ENCODE measurements at places on chromosomes 12 and 14. TPM values are rescaled to one million over a fixed set of nuclear protein-coding genes. Genes with fewer than 3 reads are reported as not detected.

SOCS4 gene
- polyA plus RNA-seq: 28.1 TPM

MBD6 gene
- polyA plus RNA-seq: 1.6 TPM

TMEM229B gene
- 2.0 TPM for polyA plus RNA-seq

E2F7 gene
- not detected for polyA plus RNA-seq

PTPRR gene
- 977 TPM for polyA plus RNA-seq

KRT1 gene
- polyA plus RNA-seq: not detected

HVCN1 gene
- 1.2 TPM for polyA plus RNA-seq

OVCH1 gene
- polyA plus RNA-seq: 3.0 TPM

KCNMB4 gene
- polyA plus RNA-seq: 86.5 TPM

MYO1H gene
- not detected for polyA plus RNA-seq

SIX4 gene
- polyA plus RNA-seq: 0.12 TPM

LRRC10 gene
- not detected for polyA plus RNA-seq

CLEC1B gene
- not detected for polyA plus RNA-seq

TTC9 gene
- polyA plus RNA-seq: 1.1 TPM

C12orf75 gene
- 502 TPM for polyA plus RNA-seq

DCD gene
- polyA plus RNA-seq: not detected

LAG3 gene
- polyA plus RNA-seq: not detected

RGS6 gene
- 10.0 TPM for polyA plus RNA-seq

HHIPL1 gene
- polyA plus RNA-seq: 1.2 TPM

RPS6KL1 gene
- polyA plus RNA-seq: 7.9 TPM

CMKLR1 gene
- polyA plus RNA-seq: not detected

SMOC1 gene
- 0.23 TPM for polyA plus RNA-seq

DERA gene
- 1.2 TPM for polyA plus RNA-seq

PPP1R36 gene
- polyA plus RNA-seq: 0.19 TPM

KLRK1 gene
- not detected for polyA plus RNA-seq

P2RX2 gene
- not detected for polyA plus RNA-seq

TRHDE gene
- 3.8 TPM for polyA plus RNA-seq

NTN4 gene
- polyA plus RNA-seq: 1.4 TPM

RAP1B gene
- polyA plus RNA-seq: 185 TPM

KLRB1 gene
- not detected for polyA plus RNA-seq

P2RX4 gene
- 1.2 TPM for polyA plus RNA-seq

MAGOHB gene
- polyA plus RNA-seq: 67.0 TPM

B4GALNT3 gene
- polyA plus RNA-seq: not detected
